Activated T-helper 2 cell treated with anti-CD3 and anti-CD28 coated beads, Interferon-gamma antibody, Interleukin-2, Interleukin-4, amounts not matched to agents 10 μg/mL and 5 μg/mL and 100 μg/mL, durations not matched to agents 14 hours and 24 hours and 36 hours (primary cell): ENCODE measurements at places on chromosomes 12 and 14. TPM values are rescaled to one million over a fixed set of nuclear protein-coding genes. Genes with fewer than 3 reads are reported as not detected.

DNA sequence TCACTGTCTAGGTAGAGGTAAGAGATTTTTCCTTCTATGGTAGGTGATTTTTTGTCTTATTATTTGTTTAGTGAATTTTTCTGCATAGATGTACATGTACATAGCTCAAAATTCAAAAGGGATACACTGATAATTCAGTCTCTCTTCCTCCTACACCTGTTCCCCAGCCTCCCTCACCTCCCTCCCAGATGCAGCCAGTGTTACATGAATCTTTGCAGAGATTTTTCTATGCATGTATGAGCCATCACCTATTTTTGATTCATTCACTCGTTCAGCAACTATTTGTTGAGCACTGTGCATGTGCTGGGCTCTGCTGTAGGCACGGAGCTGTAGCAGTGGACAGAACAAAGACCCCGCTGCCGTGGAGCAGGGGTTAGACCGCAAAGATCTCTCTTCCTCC, 218.9 kb downstream of the AACS start:
- peaks cover 8% of the 10 kb centered on the region for H3K4me1 ChIP-seq
- no peaks in the 10 kb centered on the region for H3K36me3 ChIP-seq
- peaks cover 10% of the 10 kb centered on the region for H3K27me3 ChIP-seq
- no peak overlapping the region for H3K4me3 ChIP-seq
- no peak overlapping the region for H3K27ac ChIP-seq
- no peak for DNase-seq

DNA sequence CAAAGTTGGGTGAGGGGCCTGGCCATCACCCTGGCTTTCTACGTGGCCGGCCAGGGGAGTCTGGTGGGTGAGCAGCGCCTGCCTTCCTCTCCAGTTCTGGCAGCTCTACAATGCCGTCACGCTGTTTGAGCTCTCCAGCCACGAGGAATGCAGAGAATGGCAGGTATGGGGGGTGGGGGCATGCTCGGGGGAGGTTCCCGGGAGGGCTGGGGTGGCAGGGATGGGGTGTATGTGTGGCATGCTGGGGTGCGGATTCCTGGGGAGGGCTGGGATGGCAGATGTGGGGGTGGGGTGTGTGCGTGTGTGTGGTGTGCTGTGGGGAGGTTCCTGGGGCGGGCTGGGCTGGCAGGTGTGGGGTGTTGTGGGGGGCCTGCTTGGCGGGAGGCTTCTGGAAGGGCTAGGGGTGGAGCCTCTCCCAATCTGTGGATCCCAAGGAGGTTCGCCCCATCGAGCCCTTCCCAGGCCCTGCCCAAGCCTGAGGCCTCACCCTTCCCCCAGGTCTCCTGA, 18.5 kb downstream of the RHOF start:
- H3K27ac ChIP-seq: no peak overlapping the region
- H3K4me1 ChIP-seq: peaks cover 9% of the 10 kb centered on the region
- no peaks in the 10 kb centered on the region for H3K27me3 ChIP-seq
- DNase-seq: no peak

DNA sequence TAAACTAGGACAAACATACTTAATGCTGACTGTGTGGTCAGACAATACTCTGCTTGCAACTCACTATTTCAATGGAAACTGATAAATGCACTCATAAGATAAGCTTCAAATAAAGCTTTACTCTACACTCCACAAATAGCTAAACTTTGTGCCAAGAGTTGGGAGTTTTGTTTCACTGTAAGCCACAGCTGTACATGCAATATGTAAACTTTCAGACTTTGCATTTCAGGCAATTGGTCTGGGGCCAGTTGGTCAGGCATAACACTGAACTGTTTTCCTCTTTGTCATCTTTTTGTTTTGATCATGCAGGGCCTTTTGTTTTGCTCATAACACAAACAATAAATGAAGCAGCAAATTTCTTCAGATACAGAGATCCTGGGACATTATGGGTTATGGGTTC, 426.2 kb downstream of the IPO8 start:
- no peak overlapping the region for H3K27ac ChIP-seq
- no peak for DNase-seq
- H3K4me1 ChIP-seq: no peaks in the 10 kb centered on the region
- no peaks in the 10 kb centered on the region for H3K36me3 ChIP-seq

DNA sequence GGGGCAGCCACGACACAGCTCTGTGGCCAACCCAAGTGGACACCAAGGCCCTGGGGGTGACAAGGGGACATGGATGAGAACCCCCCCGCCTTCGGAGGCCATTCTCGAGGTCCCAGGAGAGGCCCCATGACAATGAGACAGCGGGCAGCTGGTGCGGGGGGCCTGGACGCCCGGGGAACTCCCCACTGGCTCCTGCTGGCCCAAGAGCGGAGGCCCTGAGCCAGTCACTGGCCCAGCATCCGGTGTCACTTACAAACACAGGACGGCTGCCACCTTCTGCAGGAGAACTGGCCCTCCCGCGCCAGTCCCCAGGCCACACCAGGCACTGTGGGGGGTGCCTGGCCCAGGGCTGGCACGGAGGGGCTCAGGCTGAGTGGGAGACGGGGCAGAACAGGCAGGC, 51.4 kb downstream of the NCOR2 start:
- H3K27ac ChIP-seq: no peak overlapping the region
- no peaks in the 10 kb centered on the region for H3K27me3 ChIP-seq
- DNase-seq: no peak
- H3K4me3 ChIP-seq: no peak overlapping the region
- no peaks in the 10 kb centered on the region for H3K36me3 ChIP-seq

GRCh38 chr14:71497645-71498086, 434.6 kb upstream of the RGS6 start:
- peaks cover 25% of the 10 kb centered on the region for H3K36me3 ChIP-seq
- DNase-seq: no peak
- no peaks in the 10 kb centered on the region for H3K27me3 ChIP-seq
- peak overlapping the region; percentile 33 for H3K27ac ChIP-seq

GRCh38 chr12:6266541-6266966, 43.9 kb upstream of the PLEKHG6 start:
- no peak for DNase-seq
- peak overlapping the region; percentile 57 for H3K27ac ChIP-seq

DNA sequence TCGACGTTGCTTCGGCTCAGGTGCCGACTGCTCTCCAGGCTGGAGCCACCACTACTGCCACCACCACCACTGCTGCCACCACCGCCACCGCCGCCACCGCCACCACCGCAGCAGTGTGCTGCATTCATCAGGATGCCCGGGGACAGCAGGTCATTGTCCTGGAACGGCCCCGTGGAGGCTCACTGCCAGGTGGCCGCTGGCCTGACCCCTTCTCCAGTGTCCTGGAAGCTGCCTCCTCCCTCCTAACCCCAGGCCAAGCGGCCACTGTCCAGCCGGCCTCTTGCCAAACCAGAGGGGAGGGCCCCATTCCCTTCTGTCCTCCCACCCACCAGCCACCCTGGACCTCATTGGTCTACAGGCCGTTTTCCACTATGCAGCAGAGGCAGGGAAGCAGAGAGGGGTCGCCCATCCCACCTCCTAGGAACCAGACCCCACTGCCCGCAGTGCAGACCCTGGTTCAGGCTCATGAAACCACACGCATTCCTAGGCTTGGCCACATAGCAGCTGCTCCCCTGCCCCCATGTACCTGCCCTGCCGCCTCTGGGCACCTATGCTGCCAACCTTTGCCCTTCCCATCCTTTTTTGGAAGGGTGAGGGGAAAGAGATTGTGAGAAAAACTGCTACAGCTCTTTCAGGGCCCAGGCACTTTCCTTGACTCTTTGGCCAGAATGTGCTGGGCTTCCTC, 15.2 kb downstream of the ARL6IP4 start:
- DNase-seq: no peak
- H3K27ac ChIP-seq: no peak overlapping the region
- no peak overlapping the region for H3K4me3 ChIP-seq
- no peaks in the 10 kb centered on the region for H3K27me3 ChIP-seq

DNA sequence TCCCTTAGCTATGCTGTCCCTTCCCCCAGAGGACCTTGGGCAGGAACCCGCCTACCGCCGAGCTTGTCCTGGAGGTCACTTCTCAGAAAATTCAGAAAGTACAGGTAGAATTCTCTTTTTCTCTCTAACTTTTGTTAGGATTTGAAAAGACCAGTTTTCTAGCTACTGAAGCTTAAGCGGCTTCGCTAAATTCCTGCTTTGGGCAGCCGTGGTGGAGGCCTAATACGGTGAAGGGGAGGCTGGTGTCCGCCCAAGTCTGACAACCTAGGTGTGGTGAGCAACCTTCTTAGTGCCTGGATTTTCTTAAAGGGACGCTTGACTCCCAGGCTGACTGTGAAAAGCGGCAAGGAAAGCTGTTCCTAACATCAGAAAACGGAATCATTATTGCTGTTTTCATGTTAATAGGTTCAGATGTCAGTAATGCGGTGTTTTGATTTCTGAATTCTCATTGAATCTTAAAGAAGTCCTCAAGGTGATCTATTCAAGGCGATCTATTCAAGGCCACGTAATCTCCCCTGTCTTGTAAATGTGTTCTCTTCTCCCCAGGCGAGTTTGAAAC, 835 bp downstream of the FGD4 start:
- no peak overlapping the region for H3K27ac ChIP-seq
- H3K27me3 ChIP-seq: peaks cover 42% of the 10 kb centered on the region
- no peaks in the 10 kb centered on the region for H3K36me3 ChIP-seq
- peaks cover 8% of the 10 kb centered on the region for H3K4me1 ChIP-seq
- DNase-seq: no peak

GRCh38 chr12:94872971-94873733, 130.3 kb downstream of the NDUFA12 start:
- H3K4me3 ChIP-seq: no peak overlapping the region
- H3K27ac ChIP-seq: no peak overlapping the region
- H3K36me3 ChIP-seq: no peaks in the 10 kb centered on the region
- peaks cover 2% of the 10 kb centered on the region for H3K4me1 ChIP-seq

DNA sequence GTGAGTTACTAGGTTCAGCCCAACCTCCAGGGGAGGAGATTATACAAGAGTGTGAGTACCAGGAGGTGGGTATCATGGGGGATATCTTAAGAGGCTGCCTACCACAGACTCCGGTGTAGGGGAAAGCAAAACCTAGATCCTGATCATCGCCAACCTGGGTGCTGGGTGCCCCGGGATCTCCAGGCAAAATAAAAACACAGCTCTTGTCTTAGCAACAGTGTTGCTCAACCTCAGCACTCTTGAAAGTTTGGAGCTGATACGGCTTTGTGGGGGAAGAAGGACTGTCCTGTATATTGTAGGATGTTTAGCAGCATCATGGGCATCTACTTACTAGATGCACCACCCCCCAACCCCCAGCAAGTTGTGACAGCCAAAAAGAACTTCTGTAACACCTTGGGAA, 74.5 kb downstream of the CCDC60 start:
- no peak for DNase-seq
- H3K27ac ChIP-seq: no peak overlapping the region
- H3K4me1 ChIP-seq: no peaks in the 10 kb centered on the region
- peaks cover 3% of the 10 kb centered on the region for H3K27me3 ChIP-seq
- no peak overlapping the region for H3K4me3 ChIP-seq
- no peaks in the 10 kb centered on the region for H3K36me3 ChIP-seq

DNA sequence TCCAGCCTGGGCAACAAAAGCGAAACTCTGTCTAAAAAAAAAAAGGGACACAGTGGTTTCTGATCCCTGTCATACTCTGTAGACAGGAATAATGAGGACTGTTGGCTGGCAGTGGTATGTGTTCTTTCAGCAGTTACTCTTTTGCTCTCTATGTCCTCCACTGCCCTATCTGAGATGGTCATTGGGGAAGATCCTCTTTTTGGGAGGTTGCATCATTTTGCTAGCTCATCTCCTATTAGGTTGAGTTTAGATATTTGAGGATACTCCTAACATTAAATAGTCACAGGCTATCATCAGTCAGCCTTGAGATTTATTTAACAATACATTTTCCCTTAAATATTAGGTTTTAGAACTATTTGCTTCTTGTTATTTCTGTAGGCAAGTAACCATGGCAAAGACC, 5.9 kb upstream of the CCDC91 start:
- H3K27me3 ChIP-seq: no peaks in the 10 kb centered on the region
- H3K36me3 ChIP-seq: no peaks in the 10 kb centered on the region
- peaks cover 6% of the 10 kb centered on the region for H3K4me1 ChIP-seq
- no peak overlapping the region for H3K27ac ChIP-seq

DNA sequence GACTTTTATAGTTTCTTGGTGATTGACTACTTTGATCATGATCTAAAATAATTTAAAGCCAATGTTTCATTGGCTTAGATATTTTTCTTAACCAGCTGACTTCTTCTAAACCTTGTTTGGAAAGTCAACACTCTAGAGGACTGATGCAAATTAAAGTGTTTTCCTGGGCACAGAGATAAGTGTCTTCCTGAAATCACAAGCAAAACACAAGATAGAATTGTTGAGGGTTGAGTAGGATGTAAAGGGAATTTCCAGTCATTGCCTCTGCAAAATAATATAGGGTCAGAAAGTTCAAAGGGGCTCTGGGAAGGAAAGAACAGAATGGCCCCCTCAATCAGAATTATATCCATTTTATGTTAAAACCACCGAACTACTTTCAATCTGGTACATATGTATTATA, 156.3 kb upstream of the LRIG3 start:
- H3K4me1 ChIP-seq: no peaks in the 10 kb centered on the region
- no peak overlapping the region for H3K4me3 ChIP-seq
- DNase-seq: no peak
- no peaks in the 10 kb centered on the region for H3K36me3 ChIP-seq
- no peak overlapping the region for H3K27ac ChIP-seq

DNA sequence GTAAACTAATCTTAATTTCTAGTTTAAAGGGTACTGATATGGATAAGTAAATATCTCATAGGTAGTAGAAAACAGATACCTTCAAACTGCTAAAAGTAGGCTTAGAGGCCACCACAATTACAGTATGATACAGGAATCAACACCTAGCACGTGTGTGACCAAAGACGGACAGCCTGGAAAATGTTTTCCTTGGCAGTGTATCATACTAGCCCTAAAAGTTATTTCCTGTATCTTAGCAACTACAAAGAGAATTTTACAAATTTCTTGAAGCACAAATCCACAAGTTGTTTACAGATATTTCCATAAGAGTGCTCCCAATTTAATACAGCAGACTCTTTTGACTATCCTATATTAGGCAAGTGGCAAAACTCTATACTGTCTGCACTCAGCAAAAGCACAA, 106.0 kb downstream of the ITPR2 start:
- H3K4me1 ChIP-seq: peaks cover 44% of the 10 kb centered on the region
- no peak overlapping the region for H3K4me3 ChIP-seq
- peaks cover 9% of the 10 kb centered on the region for H3K36me3 ChIP-seq
- no peak for DNase-seq
- H3K27ac ChIP-seq: no peak overlapping the region

PLEKHG7 gene
- total RNA-seq: not detected in 2 replicates

DIO2 gene
- not detected in 2 replicates for total RNA-seq

WSB2 gene
- 84.2 and 89.3 TPM in 2 replicates for total RNA-seq

CIROP gene
- total RNA-seq: not detected in 2 replicates

RIN3 gene
- 21.1 and 22.1 TPM in 2 replicates for total RNA-seq

FERMT2 gene
- 0.99 and 1.7 TPM in 2 replicates for total RNA-seq

COCH gene
- 1.7 and 1.9 TPM in 2 replicates for total RNA-seq

PLEKHD1 gene
- total RNA-seq: 0.09 TPM in 1 of 2 replicates, not detected in the other

COQ5 gene
- total RNA-seq: 29.3 and 29.9 TPM in 2 replicates

PPP1R1A gene
- total RNA-seq: not detected in 2 replicates

BCL11B gene
- total RNA-seq: 34.1 and 34.9 TPM in 2 replicates
